LHCN-M2 (cell line): ENCODE measurements at places on chromosomes 2 and 18. TPM values are rescaled to one million over a fixed set of nuclear protein-coding genes. Genes with fewer than 3 reads are reported as not detected.

DNA sequence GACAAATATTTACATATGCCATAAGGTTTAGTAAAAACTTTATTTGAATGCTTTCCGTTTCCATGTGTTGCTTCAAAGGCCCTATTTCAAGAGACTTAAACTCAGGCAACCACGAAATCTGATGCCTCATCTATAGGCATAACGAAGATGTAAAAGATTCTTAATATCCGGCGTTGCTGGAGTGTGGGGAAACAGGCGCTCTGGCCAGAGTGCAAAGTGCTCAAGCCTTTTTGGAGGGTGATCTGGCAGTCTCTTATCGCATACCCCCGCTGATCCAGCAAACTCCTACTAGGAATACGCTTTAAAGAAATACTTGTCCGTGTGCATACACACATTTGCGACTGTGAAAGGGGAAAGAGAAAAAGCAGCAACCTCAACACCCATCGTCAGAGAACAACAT is 108.8 kb downstream of the NOL10 start:
- DNase-seq = no peak

- DNase-seq = peak; percentile 32
Measured at GRCh38 chr2:30410217-30410616, 36.8 kb upstream of the LCLAT1 start.

The ABCG5 gene
- not detected in 2 replicates for total RNA-seq

The ST8SIA3 gene
- total RNA-seq = not detected in 2 replicates

The REEP1 gene
- 0.38 and 0.52 TPM in 2 replicates for total RNA-seq

The CABYR gene
- total RNA-seq = 0.34 and 0.64 TPM in 2 replicates

DNA sequence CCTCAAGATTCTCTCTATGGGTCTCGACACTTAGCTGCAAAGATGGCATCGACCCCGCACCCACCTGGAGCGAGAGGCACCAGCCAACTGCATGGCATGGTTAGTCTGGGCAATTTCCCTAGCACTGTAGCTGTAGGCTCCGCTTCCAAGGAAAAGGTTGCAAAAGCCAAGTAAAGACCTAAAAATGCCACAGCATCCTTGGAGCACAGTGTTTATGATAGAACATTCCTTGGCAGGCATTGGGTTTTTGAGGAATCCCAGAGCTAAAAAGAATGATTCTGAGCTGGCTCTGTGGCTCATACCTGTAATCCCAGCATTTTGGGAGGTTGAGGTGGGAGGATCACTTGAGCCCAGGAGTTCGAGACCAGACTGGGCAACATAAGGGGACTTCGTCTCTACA is 22.9 kb downstream of the QPCT start:
- no peak for DNase-seq

GRCh38 chr2:215657844-215658243 is 222.0 kb upstream of the FN1 start:
- DNase-seq = peak; percentile 98

GRCh38 chr2:100641125-100641435 is 78.3 kb downstream of the PDCL3 start:
- no peak for DNase-seq

The ATOH8 gene
- 129 and 179 TPM in 2 replicates for total RNA-seq

GRCh38 chr18:47244086-47244485 is 7.4 kb downstream of the SKOR2 start:
- DNase-seq = no peak

The CASP10 gene
- 0.38 and 0.52 TPM in 2 replicates for total RNA-seq

DNA sequence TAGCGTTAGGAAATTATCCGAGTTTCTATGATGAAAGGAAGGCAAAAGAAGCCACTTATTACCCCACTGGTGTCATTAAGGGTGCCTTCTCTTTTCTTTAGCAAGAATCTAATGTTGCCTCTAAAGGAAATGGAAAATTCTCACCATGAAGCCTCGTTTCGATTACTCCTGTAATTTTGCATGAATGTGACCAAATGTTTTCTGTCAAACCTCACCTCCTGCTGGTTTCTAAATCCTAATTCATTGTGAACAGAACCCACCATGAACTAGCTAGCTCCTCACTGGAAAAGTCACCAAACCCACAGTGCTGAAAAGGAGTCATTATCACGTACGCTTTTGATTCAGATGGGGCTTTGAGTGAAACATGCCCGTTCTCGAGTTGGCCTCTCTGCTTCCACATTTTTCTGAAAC is 119.9 kb downstream of the COPS8 start:
- DNase-seq = no peak

GRCh38 chr18:29629493-29630036 is 1413.0 kb downstream of the DSC3 start:
- no peak for DNase-seq

DNA sequence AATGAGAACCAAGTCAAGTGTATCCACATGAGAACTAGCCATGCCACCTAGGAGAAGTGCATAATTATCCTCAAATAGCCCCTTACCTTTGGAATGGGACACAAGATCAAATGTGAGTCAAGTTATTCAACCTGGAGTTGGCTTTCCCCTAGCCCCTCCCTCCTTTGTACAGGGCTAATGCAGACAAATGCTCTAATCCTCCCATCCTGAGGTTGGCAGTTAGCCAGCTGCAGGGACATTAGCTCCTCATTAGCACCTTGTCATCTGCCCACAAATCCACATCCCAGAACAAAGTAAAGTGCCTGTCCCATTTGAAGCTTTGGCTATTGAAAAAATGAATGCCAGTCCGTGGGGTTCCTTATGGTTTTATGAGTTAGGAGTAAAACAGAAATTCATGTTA is 294.1 kb upstream of the FANCL start:
- no peak for DNase-seq

DNA sequence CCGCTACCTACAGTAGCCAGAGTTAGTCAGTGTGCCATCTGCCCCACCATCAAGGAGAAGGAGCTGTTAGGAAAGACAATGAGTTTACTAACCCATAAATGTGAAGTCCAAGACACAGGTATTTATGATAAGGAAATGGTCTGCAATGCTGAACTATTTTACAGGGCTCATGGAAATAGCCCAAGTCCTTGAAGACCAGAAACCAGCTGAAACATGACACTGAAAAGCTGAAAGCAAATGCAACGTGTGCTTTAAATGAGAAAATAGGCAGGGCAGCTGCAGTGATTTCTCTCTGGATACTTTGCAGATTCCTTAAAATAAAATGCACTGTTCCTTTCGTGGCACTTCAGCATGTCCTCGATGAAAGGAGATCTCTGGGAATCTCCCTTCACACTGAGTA is 256.4 kb upstream of the TCF4 start:
- DNase-seq = peak; percentile 29

The TBR1 gene
- total RNA-seq = not detected in 2 replicates

DNA sequence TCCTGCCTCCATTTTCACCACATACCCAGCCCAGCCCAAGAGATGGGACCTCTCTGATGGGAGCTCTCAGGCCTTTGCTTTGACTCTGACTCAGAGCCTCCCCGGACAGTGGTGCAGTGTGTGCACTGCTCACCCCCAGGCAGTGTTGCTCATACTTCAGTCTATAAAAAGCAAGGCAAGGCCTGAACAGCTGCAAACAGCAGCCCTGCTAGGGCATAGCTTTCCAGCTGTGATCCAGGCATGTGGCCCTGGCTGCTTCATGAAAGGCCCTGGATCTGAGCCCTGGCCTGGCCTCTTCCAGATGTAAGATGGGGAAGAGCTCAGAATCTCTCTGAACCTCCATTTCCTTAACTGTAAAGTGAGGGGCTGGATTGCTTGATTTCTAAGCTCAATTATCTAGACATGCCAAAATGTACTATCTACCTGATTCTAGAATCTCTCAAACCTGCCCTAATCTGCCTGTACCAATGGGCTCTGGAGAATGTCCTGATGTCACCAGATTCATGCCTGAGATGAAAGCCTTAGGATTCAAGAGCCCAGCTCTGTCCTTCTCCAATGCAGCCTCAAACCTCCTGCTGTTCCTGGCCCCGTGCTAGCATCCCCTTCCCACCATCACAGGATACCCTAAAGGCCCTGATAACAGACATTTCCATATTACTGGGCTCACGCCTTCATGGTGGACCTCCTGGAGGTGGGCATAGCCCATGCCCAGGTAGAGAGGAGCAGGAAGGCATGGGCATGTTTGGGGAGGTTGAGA is 206.9 kb downstream of the ARL4C start:
- peak; percentile 90 for DNase-seq

DNA sequence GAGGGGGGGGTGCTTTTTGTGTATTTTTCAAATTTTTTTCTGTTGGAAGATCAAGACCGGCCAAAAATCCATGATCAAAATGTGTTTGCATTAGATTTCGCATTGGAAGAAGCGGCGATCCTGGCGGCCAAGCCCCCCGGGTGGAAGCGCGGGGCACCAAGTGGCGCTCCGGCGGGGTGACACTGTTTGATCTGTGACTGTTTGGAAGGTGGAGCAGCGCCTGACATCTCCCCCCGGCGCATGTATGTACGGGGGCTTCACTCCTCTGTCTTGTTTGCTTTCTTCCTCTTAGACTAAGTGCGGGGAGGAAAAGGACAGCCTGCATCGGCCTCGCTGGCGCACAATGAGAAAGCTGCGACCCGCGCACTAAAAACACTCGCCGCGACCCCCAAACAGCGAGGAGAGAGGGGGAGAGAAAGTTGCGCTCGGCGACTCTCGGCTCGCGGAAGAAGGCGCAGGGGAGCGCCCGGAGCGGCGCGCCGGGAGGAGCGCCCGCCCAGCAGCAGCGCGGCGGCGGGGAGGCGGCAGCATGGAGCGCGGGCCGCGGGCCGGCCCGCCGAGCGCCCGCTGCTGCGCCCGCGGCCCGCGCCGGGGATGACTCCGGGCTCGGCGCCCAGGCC is 515 bp downstream of the TSHZ1 start:
- DNase-seq = no peak

DNA sequence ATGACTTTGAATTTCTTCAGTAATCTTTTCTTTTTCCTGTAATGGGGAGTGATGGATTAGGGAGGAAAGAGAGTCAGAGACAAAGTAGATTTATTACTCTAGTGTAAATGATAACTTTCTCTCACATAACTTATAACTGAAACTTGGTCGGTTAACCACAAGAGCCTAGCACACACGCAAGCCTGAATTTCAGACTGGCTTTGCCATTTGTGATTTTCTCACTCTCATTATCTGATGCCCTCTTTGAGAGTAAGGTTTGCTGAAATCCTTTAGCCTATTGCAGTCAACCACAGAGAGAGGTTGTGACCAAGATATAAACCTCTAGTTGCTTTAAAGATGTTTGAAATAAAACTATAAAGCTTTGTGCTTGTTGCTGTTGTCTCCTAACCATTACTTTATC is 117.9 kb upstream of the NETO1 start:
- DNase-seq = no peak

DNA sequence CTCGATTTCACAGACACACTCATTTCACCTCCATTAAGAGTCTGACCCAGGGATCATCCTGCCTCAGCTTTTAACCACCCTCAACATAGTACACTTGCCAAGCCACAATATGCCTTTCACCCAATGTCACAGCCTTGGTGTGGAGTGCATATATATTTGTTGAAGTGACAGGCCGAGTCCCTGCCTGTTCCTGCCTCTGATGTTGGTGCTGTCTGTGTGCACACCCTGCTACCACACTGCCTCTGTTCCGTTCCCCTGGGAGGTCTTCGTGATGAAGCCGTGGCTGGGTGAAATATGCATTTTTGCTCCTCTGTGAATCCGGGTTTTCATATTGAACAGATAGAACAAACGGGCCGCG is 90.3 kb downstream of the RNF144A start:
- DNase-seq = no peak

The CEP68 gene
- total RNA-seq = 8.4 and 10.3 TPM in 2 replicates

The DSC1 gene
- not detected in 2 replicates for total RNA-seq

GRCh38 chr2:10369269-10370255 is 66.9 kb downstream of the HPCAL1 start:
- DNase-seq = no peak

DNA sequence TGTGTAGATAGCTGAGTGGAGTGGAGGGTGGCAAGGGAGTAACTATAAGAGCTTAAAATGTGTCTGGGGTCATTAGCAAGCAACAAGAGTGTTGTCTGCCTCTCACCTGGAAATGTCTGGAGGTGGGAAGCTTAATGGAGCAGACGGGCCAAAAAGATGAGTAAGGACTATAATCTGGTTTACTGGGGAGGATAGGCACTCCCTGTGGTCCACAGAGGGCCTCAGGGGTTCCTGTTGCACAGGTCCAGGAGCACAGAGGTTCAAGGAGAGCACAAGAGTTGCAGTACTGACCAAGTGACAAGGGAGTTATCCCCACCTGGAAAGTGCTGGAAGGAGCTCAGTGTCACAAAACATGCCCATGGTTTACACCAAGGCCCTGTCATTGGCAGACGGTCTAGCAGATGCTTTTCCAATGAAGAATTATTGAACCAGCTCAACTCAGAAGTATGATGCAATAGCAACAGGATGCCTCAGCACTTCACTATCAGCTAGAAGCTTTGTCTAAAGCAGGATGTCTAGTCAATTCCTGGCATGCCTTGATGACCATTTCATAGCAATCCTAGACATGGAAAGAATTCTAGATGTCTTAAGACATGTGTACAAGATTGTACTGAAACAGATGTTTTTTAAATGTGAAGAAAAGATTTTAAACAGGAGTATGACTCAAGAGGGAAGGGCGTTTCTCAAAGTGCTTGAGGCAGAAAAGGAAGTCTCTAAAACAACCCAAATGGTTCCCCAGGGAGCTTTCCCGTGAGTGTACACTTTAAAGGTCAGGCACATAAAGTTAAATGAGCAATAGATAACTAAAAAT is 62.9 kb upstream of the SERPINE2 start:
- peak; percentile 95 for DNase-seq

DNA sequence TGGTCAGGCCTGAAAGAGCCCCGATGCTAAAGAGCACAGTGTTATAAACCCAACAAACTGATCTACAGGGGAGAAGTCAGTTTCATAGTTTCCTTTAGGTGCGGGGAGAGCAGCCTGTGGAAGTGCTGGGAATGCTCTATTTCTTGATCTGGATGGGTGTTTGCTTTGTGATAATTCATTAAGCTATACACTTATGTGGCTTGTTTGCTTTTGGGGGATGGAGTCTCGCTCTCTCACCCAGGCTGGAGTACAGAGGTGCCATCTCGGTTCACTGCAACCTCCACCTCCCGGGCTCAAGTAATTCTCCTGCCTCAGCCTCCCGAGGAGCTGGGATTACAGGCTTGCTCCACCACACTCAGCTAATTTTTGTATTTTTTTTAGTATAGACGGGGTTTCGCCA is 30.1 kb upstream of the CEP68 start:
- no peak for DNase-seq

GRCh38 chr18:59835605-59836379 is 64.0 kb upstream of the PMAIP1 start:
- no peak for DNase-seq
